GM12892 (cell line): ENCODE measurements at places on chromosomes 3 and 15.

GRCh38 chr3:127634653-127635052 lies 5.7 kb downstream of the PODXL2 start:
- DNase-seq, result no peak

DNA sequence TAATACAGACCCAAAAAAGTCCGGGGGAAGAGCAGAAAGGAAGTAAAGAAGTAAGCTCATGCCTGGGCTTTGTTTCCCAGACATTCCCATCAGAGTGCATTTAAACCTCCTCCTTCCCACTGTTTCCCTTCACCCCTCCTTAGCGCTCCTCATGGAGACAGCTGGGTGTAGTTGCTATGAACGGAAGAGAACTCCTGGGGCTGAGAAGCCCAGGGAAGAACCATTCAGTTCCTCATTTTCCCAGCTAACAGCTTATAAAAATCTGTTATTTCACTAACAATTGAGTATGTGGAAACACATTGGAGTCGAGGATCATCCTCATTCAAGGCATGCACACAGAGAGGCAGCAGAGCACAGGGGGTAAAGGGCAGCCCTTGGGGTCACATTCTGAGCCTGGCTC lies 299.3 kb downstream of the SHQ1 start:
- no peak for DNase-seq

GRCh38 chr3:113070072-113070640 lies 79.4 kb downstream of the GTPBP8 start:
- DNase-seq, result no peak

GRCh38 chr3:10709110-10709781 lies 106.8 kb upstream of the SLC6A11 start:
- DNase-seq, result no peak

DNA sequence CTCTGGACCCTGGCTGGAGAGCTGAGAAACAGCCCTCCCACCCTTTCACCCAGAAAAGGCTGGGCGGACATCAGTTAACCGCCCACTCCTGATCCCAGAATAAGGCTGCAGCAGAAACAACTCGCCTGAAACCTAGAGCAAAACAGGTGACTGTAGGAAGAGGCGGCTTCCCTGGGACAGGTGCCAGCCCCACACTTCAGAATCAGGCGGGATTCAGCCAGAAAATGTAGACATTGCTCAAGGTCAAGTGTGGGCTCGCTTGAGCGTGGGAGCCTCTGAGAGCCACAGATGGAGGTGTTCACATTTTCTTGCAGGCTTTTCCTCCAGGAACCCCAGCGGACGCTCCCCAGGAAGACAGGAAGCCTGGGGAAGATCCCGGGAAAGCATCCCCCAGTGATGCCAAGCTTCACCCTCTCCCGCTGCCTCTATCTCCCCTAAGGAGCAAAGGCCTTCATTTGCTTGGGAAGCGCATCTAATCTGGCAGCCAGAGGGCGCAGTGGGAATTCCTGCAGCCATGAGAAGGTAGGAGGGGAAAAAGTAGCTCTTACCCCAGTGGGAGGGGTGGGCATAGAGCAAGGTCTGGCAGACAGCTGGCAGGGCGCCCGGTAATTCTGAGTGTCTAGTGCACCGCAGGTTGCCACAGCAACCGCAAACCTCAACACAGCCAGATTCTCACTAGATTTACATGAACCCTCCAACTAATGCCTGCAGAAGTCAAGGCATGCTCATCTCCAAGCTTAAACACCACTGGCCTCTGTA lies 77.7 kb downstream of the OCA2 start:
- no peak for DNase-seq

DNA sequence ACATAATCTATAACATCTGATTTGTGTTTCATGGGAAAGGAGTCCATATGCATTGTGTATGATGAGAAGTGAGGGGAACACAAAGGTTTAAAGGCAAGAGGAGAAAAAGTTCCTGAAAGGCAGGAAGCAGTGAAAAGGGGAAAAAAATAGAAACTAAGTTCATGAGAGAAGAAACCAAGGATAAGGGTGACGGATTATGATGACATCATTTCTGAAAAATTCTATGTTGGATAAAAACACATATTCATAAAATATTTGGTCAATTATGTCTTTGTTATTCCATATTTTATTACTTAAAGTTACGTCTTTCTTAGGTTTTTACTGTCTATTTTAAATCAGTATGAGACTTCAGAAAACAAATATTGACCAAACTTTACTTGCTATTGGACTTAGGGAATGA lies 48.6 kb upstream of the CP start:
- no peak for DNase-seq

DNA sequence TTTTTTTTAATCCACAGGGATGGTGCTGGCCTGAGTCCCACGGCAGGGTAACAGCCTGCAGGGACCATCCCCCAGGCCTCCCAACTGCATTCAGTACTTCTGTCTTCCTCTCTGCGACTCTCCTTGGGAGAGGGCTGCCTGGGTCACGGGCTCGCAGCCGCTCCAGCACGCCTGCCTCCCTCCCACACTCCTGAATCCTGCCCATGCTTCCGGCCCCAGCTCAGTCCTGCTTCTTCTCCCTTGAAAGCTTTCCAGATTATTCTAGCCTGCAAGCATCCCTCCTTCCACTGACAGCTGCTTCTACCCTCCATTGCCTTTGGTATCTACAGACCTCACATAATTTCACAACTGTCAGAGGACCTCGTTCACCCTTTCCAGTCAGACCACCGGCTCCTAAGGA lies 32.4 kb downstream of the MEGF11 start:
- DNase-seq, result no peak

- DNase-seq, result no peak
Observed at GRCh38 chr15:48954538-48954937, 9.2 kb downstream of the SHC4 start.

DNA sequence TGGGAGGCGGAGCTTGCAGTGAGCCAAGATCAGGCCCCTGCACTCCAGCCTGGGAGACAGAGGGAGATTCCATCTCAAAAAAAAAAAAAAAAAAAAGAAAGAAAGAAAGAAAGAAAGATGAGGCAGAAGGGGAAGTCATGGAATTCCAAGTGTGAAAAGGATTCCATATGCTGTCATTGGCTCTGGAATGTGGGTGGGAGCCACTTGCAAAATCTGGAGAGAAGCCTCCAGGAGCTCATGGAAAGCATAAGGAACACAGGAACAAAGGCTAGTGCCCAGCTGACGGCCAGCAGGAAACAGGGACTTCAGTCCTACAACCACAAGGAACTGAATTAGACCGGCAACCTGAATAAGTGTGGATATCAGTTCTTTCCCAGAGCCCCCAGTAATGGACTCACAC lies 12.5 kb upstream of the TRAK1 start:
- DNase-seq, result no peak

- DNase-seq, result no peak
Observed at GRCh38 chr15:70111203-70112073, 13.7 kb upstream of the TLE3 start.

GRCh38 chr3:73365756-73366397 lies 258.9 kb downstream of the PDZRN3 start:
- DNase-seq, result no peak

DNA sequence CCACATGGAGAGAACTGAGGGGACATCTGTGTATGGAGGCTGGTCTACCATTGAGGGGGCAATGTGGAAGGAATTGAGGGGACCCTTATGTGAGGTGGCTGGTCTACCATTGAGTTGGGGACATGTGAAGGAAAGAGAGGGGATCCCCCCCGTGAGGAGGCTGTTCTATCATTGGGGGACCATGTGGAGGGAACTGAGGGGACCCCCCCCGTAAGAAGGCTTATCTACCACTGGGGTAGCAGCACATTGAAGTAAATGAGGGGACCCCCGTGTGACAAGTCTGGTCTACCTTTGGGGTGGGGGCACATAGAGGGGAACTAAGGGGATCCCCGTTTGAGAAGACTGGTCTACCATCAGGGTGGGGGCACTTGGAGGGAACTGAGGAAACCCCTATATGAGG lies 158.0 kb downstream of the FBLN2 start:
- DNase-seq, result no peak

DNA sequence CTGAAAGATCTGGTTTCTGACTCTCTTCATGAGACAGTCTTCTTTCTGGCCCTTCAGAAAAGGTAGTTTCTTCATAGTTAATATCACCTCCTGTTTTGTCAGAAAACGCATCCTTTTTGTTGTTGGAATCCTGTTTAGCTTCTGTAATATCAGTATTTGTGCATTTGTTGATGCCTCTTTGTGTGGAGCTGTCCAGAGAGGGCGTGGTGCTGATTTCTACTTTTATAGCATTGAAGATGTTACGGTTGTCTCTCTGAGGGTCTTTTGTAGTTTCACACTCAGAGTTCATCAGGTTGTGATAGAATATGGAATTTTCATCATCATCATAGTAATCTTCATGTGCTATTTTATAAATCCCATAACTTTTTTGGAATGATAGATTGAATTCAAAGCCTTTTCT lies 8.9 kb downstream of the GPR149 start:
- no peak for DNase-seq

DNA sequence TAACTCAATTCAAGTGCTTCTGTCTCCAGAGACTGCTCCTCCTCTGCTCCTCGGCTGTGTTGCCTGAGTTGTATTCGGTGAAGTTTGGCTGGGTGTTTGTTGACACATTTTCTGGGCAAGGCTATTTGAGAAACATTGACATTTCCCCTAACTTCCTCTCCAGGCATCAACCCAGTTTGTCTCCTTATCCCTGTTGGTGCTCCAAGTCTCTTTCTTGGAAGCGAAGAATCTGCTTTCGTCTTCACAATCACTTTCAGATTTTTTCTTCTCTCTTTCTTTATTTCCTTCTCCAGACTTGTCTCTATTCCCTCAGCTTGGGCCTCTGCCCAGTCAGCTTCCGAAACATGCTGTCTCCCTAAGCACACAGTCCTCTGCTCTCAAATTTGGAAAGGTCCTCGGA lies 84.7 kb downstream of the ETV5 start:
- DNase-seq, result no peak

DNA sequence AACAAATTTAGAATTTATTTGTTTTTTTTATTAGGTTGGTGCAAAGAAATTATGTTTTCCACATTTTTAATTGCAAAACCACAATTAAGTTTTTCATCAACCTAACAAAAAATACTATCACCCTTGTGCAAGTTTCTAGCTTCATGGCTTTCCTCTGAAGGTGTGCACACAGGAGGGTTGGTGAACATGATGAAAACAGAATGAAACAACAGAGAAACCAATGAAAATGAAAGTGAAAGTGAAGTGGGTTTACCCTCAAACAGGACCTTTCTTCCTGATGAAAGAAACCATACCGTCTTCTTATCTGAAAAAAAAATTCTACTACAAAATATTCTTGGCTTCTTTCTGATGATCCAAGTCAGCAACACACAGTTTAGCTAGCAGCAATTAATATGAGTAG lies 71.9 kb upstream of the FEZF2 start:
- no peak for DNase-seq

GRCh38 chr15:65804252-65804931 lies 12.3 kb upstream of the DENND4A start:
- DNase-seq, result no peak

DNA sequence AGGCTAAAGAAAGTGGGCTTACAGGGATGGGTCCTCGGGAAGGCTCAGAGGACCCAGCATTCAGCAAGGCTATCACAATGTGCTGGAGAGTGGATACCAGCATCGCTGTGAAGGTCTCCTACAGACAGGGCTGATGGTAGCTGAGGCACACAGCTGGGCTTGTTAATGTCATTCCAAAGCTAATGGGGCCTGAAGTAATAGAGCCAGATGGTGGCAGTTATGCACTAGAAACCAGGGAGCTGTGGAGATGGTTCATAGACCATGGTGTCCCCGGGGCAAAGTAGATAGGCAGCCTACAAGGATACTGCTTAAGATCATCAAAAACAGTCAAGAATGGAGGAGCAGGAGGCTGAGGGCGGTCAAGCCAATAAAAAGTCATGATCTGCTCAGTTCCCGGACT lies 24.8 kb upstream of the BOC start:
- DNase-seq, result no peak

DNA sequence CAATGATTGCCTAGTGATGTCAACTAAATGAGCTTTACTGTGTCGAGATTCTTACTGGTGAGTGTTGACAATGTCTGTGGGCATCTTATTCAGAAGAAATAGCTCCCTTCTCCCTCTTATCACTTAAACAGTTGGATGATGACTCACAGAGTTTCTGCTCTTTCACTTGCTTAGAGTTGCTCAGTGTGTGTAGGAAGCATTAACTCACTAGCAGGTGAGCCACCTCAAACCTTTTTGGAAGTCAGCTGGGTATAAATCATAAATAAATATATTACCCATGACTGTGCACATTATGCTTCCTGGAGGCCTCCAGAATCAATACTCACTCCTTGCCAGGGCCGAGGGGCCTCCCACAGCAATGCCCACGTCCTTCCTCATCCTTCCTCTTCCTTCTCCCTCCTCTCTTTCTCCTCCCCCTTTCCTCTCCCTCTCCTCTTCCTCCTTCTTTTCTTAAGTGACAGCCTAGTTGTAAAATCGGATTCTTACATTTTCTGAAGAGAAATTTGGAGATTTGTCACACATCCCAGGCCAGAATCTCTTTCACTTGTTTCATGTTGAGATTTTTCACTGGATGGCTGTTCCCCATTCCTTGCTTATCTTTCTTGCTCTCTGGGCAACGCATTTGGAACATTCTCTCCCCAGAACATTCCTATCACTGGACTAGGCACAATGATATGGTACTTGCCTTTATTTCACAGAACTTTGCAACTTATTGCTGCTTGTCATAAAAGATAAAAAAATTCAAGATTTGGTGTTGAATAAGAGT lies 17.5 kb downstream of the SHC4 start:
- DNase-seq, result no peak

GRCh38 chr15:70407336-70407670 lies 309.6 kb upstream of the TLE3 start:
- no peak for DNase-seq

DNA sequence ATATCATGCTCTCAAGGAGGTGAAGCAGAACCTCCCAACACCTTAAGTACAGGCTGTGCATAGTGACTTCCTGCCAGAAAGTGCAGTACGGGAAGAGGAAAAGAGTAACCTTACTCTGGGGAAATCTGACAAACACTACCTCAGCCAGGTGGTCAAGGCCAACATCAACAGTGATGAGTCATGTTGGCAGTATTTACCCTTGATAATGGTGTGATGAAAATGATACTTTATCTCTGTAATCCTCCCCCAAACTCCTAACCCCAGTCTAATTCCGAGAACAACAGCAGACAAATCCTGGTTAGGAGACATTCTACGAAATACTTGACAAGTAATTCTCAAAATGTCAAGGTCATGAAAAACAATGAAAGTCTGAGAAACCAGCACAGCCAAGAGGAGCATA lies 26.5 kb downstream of the ANKDD1A start:
- DNase-seq, result no peak

GRCh38 chr3:193310914-193311723 lies 67.4 kb downstream of the ATP13A5 start:
- DNase-seq, result no peak

GRCh38 chr15:100245855-100246254 lies 95.9 kb downstream of the ADAMTS17 start:
- no peak for DNase-seq

GRCh38 chr15:66847565-66847991 lies 145.5 kb downstream of the SMAD6 start:
- no peak for DNase-seq

GRCh38 chr3:66010739-66011655 lies 27.7 kb downstream of the MAGI1 start:
- DNase-seq, result no peak

DNA sequence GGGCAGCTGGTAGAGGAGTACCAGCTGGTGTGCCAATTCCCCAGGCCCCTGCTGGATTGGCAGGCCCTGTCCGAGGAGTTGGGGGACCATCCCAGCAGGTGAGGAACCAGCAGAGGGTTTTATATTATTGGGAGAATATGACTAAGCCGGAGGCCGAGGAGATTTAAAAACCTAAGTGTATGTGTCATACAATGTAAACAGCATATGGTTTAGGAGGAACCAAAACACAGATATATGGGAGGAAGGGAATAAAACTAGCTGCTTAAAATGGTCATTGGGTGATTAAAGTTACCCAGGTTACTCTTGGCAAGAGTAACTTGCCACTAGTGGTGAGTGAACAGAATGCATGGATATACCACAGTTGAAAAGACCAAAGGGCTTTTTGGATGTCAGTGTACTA lies 22.1 kb downstream of the SNRPN start:
- DNase-seq, result no peak
